Non-pigmented ciliary epithelial cell (primary cell): ENCODE measurements at places on chromosomes 5 and 9.

GRCh38 chr9:131618071-131618479, 72.8 kb downstream of the PRRT1B start:
- DNase-seq = no peak

DNA sequence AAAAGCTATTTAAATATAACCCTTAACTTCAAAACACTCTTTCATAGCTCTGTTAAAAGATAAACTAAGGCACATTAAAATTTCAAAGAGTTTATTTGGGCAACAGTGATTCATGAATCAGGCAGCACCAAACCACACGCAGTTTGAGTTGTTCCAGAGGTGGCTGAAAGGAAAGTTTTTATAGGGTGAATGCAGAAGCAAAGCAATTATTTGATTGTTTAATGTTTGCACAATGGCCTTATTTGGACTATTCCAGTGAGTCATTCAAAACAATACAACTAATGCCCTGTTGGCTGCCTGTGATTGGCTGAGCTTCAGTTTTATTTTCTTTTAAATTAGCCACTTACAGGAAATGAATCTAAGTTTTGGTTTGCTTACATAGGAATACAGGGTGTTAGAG, 125.3 kb downstream of the CEP120 start:
- no peak for DNase-seq

GRCh38 chr9:89436963-89437625, 60.8 kb downstream of the SEMA4D start:
- DNase-seq = no peak

DNA sequence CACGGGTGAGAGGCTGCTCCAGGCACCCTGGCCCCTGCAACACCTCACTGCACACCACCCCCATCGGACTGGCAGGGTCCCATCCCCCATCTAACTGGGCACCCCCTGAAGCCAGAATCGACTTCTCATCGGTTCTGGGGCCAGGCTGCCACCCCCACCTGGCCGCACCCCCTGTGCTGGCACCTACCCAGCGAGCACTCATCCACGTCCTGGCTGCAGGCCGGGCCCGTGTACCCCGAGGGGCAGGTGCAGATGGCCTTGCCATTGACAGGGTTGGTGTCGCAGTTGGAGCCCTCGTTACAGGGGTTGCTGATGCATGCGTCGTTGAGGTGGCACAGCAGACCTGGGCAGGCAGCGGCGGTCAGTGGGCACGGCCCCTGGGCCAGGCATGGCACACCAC, 27.9 kb downstream of the NOTCH1 start:
- no peak for DNase-seq

DNA sequence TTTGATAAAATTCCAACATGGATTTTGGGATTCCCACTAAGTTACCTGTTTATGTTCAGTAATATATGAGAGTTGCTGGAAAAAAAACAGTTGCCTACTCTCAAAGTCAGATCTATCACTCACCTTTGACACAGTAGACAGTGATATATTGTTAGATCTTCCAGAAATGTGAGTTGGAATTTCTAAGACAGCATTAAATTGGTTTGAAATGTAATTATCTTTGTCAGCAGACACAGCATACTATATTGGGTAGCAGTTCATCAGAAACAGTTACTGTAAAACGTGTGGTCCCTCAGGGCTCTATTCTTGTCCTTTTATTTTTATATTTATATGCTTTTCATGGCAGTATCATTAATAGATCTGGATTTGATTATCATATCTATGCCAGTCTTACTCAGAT, 433.6 kb upstream of the ARRDC3 start:
- no peak for DNase-seq

GRCh38 chr9:99012957-99013512, 69.3 kb downstream of the COL15A1 start:
- no peak for DNase-seq

- DNase-seq = no peak
Measured at GRCh38 chr5:125813221-125813974, 609.8 kb upstream of the GRAMD2B start.

DNA sequence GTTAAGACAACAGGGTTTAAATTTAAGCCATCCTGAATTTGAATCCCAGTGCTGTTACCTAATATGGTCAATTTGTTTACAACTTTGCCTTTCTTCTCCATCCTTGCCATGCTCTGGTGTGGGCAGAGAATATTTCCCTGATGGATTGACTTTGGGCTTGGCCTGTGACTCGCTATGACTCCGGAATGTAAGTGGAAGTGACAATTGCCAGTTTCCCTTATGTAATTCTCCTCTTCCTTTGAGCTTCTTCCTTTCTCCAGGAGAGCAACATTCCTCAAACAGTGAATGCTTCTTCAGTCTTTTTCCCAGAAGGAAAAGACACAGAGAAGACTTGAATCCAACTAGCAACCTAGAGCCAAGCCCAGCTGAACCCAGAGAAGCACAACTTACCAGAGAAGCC, 159.1 kb downstream of the LURAP1L start:
- no peak for DNase-seq

- no peak for DNase-seq
Measured at GRCh38 chr9:69877852-69878514, 57.4 kb downstream of the CFAP95 start.

DNA sequence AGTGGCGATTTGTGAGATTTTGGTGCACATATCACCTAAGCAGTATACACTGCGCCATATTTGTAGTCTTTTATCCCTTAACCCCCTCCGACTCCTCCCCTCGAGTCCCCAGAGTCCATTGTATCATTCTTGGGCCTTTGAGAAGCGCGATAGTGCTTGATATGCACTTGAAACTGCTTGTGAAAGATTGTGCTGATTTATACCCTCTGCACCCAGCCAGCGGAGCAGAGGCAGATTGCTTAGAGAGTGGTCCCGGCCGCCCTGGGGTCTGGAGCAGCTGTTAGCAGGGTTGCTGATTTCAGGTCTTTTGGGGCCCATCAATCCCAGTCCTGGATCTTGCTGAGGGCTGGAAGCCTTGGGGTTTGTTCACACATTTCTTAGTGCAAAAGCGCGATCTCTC, 13.0 kb upstream of the FAM240B start:
- DNase-seq = no peak

GRCh38 chr5:15575666-15576065, 75.7 kb downstream of the FBXL7 start:
- no peak for DNase-seq

DNA sequence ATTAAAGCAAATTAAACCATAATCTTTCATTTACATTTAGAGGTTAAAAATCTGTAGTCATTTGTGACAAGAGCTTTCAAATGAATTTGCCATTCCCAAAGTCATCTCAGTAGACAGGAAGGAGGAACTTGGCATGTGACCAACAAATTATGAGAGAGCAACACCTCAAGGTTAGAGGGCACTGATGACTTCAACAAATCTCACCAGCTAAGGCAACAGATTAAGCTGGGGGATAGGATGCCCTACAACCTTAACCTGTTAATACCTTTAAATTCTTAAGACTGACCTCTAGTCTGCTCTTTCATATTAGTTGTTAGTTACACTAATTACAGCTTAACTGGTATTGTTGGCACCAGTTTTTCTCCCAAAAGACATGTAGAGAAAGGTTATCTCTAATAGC, 18.4 kb downstream of the POU5F2 start:
- no peak for DNase-seq

GRCh38 chr9:90880669-90881068, 79.0 kb downstream of the SYK start:
- no peak for DNase-seq

- no peak for DNase-seq
Measured at GRCh38 chr5:137735555-137736284, at the start of gene KLHL3. Gene KLHL3 (minus strand): TSS chr5:137736089. CDS start chr5:137735646, 443 bp downstream.

DNA sequence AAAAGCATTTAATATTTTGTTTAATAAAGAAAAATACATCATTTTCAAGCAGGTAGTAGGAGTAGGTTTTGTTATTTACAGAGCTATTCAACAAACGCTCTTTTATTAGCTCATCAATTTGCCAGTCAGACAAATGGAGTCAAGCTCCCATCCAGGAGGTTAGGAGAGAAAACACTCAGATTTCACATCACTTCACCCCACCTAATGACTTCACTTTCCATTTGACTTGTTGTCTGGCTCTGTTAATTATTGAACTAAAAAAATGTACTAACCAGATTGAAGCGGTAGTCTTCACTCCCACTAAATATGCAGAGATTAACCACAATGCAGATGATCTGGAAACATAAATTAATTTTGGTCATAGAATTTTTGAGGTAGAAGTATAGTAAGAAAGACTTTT, 193.6 kb upstream of the VCAN start:
- no peak for DNase-seq

- DNase-seq = no peak
Measured at GRCh38 chr9:441126-441525, 226.5 kb downstream of the DOCK8 start.

GRCh38 chr9:133253268-133253667, 21.7 kb downstream of the ABO start:
- no peak for DNase-seq

DNA sequence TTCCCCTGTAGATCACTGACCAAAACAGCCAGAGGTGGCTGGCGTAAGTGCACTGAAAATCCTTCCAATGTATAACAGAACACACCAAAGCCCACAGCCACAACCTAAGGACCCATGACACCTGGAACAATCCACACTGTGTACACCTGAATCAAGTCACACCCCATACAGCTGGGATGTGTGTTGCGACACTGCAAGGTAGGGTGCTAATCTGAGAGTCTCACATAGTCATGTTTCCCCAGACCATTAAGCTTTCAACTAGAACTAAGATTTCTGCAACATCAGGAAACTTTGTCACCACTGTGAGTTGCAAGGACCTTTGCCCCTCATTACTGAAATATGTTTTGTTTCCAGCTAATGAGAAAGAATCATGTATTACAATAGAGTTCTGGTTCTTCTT, 59.4 kb downstream of the MED27 start:
- no peak for DNase-seq

GRCh38 chr9:14004110-14004509, 309.8 kb downstream of the NFIB start:
- no peak for DNase-seq

- no peak for DNase-seq
Measured at GRCh38 chr5:141692533-141692888, 10.5 kb upstream of the ARAP3 start.

GRCh38 chr5:74393943-74394342, 246.6 kb downstream of the ENC1 start:
- no peak for DNase-seq

DNA sequence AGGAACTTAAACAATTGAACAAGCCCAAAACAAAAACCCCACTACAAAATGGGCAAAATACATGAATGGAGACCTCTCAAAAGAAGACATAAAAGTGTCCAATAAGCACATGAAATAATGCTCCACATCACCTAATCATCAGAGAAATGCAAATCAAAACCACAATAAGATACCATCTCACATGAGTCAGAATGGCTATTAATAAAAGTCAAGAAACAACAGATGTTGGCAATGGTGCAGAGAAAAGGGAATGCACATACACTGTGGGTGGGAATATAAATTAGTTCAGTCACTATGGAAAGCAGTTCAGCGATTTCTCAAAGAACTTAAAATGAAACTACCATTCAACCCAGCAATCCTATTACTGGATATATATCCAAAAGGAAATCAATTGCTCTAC, 337.4 kb upstream of the GRIA1 start:
- DNase-seq = peak; percentile 40

DNA sequence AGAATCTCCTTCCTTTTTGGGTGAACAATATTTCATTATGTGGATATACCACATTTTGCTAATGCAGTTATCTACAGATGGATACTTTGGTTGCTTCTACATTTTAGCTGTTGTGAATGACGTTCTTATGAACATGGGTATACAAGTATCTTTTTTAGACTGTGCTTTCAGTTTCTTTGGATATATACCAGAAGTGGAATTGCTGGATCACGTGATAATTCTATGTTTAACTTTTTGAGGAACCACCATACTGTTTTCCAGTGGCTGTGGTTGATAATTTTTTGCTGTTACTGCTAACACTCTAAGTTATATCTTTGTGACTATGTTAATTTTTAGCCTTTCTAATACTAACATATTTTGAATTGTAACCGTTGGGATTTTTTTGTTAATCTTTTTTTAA, 12.5 kb downstream of the WDR70 start:
- DNase-seq = no peak

- no peak for DNase-seq
Measured at GRCh38 chr5:123805300-123805699, 293.3 kb downstream of the CSNK1G3 start.

DNA sequence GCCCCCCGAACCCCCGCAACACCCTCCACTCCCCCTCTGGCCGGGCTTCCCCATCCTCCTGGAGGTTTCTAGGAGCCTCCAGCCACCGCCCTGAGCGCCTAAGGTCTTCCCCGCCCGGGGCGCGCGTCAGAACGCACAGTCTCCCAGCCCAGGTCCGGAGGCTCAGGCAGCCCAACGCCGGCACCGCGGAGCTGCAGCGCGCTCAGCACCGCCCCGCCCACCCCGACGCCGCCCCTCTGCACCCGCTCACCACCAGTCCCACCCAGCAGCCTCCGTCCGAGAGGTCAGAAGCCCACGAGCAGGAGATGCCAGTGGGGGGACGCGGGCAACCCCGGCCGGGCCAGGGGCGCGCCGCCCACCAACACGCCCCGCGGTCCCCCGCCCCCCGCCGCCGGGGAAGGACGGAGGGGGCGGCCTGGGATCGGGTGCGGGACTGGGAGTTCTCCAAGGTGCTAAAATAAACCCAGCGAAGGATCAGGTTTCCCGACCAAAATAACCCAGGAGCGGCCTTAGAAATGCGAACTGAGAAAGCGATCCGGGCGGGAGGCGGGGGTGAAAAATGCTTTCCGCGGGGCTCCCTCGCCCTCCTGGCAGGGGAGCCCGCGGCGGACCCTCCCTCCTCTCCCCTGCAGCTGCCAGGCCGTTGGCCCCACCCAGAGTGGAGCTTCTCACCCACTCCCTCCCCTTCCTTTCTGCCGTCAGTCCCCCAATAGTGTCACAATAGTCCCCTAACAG, 6.5 kb upstream of the FAM78A start:
- no peak for DNase-seq

DNA sequence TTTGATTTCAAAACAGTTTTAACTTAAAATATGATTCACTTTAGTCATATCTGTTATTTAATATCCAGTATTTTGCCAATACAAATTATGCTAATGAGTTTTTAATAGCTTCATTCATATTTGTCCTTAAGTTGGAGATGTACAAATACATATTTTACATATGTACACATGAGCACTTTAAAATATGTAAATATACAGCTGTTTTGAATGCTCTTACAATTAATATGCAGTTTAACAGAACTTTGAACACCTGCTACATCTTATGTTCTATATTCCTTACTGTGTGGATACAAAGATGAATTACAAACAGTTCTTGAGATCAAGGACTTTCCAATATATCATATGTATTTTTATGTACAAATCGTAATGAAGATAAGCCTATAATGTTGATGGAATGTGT, 74.0 kb downstream of the CHSY3 start:
- no peak for DNase-seq

GRCh38 chr9:121484651-121485446, 14.8 kb downstream of the GGTA1 start:
- no peak for DNase-seq
